NCI-H1417 treated with DMSO at 0.1 percent for 48 hours (cell line): ENCODE measurements at places on chromosomes 5 and 9.

DNA sequence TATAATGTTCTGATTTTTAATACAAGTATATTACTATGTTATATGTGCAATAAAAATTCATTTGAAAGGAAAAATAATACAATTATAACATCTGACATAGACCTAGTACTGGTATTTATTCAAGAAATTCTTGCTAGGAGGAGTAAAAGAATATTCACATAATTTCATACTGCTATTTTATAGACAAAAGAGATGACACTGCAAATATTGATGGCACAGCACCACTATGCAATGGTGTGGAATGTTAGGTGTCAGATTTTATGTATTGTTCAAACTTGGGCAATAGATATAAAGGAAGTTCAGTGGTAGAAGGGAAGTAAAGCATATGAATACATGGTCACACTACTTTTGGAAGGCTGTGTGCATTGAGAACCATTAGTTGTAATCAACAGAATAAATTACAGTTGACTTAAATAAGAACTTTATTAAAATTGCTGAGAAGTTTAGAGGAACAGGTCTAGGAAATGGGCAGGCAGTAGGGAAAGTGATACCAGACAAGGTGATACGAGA is 143.9 kb downstream of the OR2K2 start:
- no peak for DNase-seq

- no peak for DNase-seq
Measured at GRCh38 chr9:107969727-107970126, 480.2 kb upstream of the KLF4 start.

DNA sequence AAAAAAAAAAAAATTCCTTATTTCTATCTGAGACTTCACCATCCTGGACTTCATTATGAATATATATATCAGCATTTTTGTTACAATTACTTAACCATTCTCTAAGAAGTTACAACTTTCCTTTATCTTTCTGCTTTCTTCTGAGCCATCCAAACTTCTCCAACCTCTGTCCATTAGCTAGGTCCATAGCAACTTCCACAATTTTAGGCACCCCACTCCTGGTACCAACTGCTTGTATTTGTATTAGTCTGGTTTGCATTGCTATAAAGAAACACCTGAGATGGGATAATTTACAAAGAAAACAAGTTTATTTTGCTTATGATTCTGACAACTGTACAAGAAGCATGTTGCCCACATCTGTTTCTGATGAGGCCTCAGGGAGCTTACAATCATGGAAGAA is 182.1 kb downstream of the CDH9 start:
- no peak for DNase-seq

GRCh38 chr5:147406636-147407035 is 103.2 kb downstream of the DPYSL3 start:
- no peak for DNase-seq

DNA sequence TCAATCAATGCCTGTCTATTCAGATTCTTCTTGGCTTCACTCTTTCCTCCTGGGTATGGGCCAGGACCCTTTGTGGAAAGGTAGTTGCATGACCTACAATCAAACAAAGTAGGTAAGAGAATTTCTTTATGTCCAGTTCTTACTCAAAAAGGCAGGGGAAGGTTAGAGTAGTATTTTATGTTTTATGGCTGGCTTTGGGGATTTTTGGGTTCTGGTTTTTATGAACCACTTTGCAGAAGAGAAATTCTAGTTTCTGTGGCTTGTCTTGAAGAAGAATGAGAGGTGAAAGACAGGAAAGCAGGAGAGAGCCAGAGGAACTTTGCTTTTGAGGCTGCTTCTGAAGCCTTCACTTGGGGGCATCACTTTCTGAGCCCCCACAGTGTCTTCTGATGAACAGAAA is 14.7 kb upstream of the CRHBP start:
- no peak for DNase-seq

- no peak for DNase-seq
Measured at GRCh38 chr9:32431940-32432555, 47.6 kb downstream of the ACO1 start.

DNA sequence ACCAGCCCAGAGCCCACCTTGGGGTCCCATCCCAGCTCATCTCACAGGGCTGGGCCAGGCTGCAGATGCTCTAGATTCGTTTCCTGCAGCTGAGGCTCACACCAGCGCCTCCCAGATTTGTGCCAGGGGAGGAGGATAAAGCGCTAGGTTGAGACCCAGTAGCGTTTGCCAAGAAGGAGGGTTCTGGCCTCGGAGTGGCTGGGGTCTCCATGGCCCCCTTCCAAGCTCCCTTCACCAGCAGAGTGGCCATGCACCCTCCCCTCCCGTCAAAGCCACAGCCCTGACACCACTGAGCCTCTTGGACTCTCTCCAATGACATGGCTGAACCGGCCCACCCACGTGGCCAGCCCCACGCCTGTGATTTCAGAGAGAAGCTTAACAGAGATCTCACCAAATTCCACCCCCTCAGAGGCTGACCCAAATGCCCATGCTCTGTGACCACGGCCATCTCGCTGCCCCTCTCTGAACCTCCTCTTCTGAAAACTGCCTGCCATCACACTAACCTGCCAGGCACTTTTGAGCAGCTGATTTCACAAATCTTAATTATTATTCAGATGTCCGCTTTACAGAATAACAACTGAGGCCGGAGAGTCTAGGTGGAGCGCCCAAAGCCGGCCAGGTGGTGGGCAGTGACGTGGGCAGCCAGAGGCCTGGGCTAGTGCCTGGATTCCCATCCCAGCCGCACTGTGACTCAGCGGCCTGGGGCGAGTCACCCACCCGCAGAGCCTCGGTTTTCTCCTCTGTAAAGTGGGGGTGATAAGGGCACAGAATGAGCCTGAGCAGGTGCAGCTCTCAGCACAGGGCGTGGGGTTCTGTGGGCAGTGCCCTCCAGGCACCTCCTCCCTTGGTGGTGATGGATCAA is 155.7 kb downstream of the C9orf50 start:
- no peak for DNase-seq
